ENCODE measurements at places on chromosomes 3 and 15. TPM values are rescaled to one million over a fixed set of nuclear protein-coding genes. Genes with fewer than 3 reads are reported as not detected.
A peak's percentile ranks its signal among the peaks of the same experiment; 100 is the strongest.

DNA sequence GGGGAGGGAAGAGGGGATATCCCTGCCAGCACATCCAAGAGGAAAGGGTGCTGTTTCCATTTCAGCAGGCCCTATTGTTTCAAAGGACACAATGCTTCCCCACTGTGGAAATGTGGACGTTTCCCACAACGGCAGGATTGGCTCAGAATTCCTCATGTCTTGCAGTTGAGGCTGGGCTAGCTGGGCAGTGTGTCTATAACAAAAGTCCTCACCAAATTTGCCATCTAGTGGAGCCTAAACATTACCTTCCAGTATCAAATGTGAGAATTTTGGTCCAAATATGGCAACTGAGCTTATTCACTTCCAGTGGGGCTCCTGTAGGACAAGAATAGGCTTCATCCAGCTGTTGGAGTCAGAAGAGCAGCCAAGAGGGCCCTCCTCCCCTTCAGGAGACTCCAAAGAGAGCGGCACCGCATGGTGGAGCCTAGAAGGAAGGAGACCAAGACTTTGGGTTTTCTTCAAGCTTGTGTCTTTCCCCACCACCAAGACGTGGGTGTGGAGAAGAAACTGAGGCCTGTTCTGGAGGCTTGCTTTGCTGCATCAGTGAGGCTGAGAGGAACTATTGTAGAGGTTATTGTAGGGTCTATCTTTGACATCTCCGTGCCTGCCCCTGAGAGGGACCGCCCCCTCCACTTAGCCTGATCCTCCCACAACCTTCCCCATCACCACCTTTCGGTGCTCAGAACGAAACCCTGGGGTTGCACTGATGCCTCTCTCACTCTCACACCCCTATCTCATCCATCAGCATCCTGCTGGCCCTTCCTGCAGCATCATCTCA lies 45.3 kb upstream of the SLCO2A1 start:
- no peak for DNase-seq

GRCh38 chr3:139652561-139652960 lies 25.2 kb downstream of the NMNAT3 start:
- DNase-seq = no peak

GRCh38 chr15:73965758-73966113 lies 26.4 kb downstream of the STOML1 start:
- DNase-seq = no peak

- DNase-seq = no peak
These were observed 20.6 kb downstream of the CD80 start for GRCh38 chr3:119538772-119539171.

DNA sequence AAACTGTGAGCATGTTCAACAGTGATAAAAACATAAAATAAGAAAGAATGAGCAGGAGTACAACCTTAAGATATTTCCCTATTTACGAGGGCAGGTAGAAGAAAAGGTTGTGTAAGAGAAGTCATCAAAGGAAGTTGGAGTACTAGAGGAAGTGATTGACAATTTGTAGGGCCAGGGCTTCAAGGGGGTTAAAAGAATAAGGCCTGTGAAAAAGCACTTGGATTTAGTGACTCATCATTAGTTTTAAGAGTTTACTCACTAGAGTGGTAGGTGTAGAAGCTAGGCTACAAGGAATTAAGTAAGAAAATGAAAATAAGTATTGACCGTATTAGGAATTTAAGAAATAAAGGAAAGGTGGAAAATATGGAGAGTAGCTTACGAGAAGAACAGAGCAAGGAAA lies 23.6 kb downstream of the KCNMB3 start:
- DNase-seq = no peak

DNA sequence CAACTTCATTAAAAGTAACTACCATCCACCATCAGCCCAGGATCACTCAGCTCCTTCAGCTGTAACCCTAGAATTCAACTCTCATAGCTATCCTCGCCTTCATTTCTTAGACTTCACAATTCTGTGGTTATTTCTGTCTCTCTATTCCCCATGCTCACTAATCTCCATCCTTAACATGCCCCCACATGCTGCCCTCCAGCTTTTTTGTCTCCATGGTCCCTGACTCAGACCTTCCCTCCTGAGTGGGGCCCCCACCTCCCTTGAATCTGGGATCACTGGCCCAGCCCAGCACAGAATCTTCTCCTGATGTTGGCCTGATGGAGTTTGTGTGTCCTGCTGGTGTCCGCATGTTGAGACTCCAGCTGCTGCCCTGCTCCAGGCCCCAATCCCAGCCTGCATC lies 41.7 kb downstream of the CHST14 start:
- DNase-seq = no peak

- no peak for DNase-seq
These were observed 18.8 kb downstream of the EPHB3 start for GRCh38 chr3:184580376-184580775.

- DNase-seq = no peak
These were observed 26.5 kb downstream of the P3H2 start for GRCh38 chr3:190094160-190094718.

- no peak for DNase-seq
These were observed 26.6 kb upstream of the PSTPIP1 start for GRCh38 chr15:76968306-76968705.

DNA sequence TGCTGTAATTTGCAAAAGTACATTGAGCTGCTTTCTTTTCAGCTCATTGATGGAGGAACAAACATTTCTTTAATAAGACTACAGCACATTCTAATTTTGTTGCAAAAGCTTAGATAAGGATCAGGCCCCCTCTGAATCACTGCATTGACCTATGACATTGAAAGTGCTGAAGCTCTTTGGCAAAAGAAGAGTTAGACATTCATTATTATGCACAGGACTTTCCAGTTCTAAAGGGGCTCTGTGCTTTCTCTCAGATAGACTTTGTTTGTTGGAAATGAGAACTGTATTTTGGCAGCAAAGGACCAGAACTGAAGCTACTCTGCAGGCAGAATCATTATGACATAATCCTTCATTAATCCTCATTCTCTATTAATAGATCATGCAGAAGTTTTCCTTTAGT lies 252.9 kb upstream of the SOX2 start:
- DNase-seq = peak; percentile 23

GRCh38 chr15:64010719-64011118 lies 35.6 kb downstream of the DAPK2 start:
- DNase-seq = no peak

DNA sequence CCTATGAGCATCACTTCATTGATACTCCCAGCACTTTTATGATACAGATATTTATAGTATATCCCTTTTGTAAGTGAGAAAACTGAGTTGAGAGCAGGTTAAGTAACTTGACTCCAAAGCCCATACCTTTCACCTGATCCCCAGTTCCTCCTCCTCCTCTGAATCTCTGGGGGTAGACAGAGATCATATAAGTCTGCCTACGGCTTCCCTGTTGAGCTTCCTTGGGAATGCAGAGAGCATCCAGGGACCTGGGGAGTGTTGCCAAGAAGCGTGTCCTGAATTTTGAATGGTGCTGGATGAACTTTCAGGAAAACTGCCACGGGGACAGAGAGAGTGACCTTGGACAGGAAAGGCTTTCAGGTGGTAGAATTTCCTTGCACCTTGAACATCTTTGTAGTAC lies 268.5 kb downstream of the LRTM1 start:
- peak; percentile 13 for DNase-seq

DNA sequence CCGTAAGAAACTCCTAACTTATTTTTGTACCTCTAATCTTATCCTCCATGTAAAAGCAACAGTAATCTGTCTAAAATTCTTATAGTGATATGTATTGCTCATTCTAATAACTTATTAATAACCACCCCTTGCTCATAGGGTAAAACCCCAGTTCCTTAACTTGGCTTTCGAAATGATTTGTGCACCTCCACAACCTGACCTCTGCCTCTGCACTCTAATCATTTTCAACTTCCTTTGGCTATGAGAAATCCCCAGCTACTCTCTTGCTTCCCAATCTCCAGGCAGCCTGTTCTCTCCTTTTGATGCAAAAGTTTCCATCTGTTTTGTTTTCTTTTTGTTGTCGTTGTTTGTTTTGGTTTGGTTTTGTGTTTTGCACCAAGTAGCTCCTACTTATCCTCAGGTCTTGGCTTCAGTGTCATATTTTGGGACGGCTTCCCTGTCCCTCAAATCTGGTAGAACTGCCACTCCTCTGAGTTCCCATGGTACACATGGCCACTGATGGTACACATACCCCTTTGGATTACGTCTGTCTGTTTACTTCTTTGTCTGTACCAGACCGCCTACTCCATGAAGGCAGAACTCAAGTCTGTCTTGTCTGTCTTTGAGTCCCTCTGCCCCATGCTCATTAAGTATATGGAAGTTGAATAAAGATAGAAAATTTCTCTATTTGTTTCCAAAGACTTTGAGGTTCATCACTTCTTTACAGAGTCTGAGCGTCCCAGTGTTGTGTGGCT lies 105.6 kb upstream of the TGFBR2 start:
- DNase-seq = no peak

DNA sequence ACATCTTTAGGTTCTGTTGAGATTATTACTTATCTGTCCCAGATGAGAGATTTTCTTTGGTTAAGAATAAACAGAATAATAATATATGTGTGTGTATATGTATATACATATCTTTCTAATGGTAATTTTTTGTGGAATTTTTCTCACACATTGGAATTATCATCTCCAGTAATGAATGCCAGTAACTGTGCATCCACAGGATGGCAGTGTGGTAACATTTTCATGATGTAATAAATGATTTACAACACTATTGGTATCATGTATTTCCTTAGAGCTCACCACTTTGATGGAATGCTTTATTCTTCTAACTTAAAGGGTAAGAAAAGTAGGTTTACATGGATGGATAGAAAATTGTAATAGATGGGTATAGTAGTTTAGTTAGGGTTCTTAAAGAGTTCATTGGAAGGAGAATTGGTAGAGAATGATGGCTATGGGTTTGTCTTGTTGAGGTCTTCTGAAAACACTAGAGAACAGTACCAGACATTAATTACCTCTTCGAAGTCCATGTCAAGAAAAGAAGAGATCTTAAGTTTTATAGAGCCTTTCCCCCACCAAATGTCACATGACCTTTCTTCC lies 78.1 kb downstream of the STT3B start:
- peak; percentile 24 for DNase-seq

GRCh38 chr15:53658255-53658654 lies 101.2 kb downstream of the WDR72 start:
- DNase-seq = no peak

- DNase-seq = no peak
These were observed 65.8 kb downstream of the EXOG start for GRCh38 chr3:38561746-38562466.

DNA sequence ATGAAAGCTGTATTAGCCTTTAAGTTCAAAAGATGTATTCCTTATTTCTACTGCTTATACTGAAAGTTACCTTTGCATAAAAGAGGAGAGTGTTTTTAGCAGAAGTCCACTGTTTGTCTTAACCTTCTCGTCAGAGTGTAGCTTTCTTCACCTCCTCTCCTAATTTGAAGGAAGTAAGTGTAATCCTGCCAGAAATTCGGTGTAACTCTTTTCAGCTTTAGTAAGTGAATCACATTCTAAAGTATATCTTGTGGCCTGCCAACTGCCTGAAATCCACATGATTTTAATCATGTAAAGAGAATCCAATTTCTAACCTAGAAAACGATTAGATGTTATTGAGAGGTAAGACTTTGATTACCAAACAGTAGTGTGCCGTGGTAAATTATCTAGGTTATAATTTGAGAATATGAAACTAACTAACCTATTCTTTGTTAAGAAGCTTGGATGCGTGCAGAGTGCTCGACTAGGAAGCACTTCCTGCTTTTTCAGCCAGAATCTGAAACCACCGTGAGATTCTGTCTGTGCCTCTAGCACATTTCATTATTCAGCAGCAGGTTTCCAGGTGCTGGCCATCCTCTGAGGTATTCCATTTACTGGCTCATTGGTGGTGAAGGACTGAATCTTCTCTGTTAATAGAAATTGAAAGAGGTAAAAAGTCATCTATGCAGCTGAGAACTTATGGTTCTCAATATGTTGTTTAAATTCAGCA lies 7.5 kb downstream of the GYG1 start:
- no peak for DNase-seq

DNA sequence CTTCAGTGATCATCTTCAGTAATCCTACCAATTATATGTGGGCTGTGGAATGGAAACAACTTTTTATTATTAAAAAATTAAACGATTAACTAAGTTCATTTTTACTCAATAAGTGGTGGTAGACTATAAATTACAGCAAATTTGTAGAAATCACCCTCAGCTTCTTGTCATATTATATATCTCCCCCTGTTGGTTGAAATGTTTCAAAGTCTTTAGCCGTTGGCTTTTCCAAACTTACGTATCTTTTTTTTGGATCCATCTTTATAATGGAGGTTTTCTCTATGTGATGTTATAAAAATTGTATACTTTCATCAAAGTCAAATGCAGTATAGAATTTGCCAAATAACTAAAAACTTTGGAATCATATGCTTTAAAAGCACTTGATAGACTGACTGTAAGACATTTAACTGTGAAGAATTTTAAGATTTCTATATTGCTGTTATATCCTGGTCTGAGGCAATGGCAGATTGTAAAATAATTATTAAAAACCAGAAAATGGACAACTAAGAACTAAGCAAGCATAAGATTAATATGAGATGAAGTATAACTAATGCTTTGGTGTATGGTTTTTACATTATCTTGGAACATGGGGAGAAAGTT lies 44.7 kb downstream of the ATP11B start:
- DNase-seq = no peak

GRCh38 chr3:33941804-33942203 lies 143.4 kb downstream of the PDCD6IP start:
- DNase-seq = no peak

GRCh38 chr3:12919205-12919604 lies 77.8 kb upstream of the RPL32 start:
- no peak for DNase-seq

DNA sequence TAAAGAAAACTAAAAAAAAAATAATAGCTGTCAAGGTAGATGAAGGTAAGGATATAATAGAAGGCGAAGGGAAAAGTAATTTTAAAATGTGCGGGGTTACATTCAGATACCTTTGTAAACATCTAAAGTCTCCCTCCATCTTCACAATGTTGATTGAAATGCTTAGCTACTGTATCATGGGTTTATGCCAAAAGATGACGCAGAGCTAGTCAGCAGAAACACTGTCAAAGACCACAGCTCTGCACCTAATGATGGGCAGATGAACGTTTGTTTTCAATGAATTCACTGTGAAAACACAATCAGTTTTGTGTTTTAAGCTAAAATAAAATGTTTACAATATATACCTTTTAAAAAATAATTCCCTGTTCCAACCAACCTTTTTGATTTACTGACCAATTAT lies 61.2 kb downstream of the RFTN1 start:
- no peak for DNase-seq

The KBTBD12 gene
- not detected for total RNA-seq

The GPR62 gene
- total RNA-seq = not detected

The RAD51 gene
- 12.0 TPM for total RNA-seq

The TGM4 gene
- not detected for total RNA-seq

The TGM5 gene
- total RNA-seq = not detected

The EBLN2 gene
- total RNA-seq = 1.5 TPM

The WNT7A gene
- total RNA-seq = not detected

The SCAANT1 gene
- not detected for total RNA-seq

The GOLGA6L4 gene
- total RNA-seq = 0.58 TPM

The PRR20G gene
- not detected for total RNA-seq

The SPTSSB gene
- not detected for total RNA-seq

The AP3S2 gene
- total RNA-seq = 61.4 TPM

All from G401 (cell line).